ENCODE measurements at places on chromosomes 1 and 21. TPM values are rescaled to one million over a fixed set of nuclear protein-coding genes. Genes with fewer than 3 reads are reported as not detected.

- DNase-seq, result peak; percentile 44
Measured at GRCh38 chr1:5455056-5455455, 537.2 kb downstream of the NPHP4 start.

DNA sequence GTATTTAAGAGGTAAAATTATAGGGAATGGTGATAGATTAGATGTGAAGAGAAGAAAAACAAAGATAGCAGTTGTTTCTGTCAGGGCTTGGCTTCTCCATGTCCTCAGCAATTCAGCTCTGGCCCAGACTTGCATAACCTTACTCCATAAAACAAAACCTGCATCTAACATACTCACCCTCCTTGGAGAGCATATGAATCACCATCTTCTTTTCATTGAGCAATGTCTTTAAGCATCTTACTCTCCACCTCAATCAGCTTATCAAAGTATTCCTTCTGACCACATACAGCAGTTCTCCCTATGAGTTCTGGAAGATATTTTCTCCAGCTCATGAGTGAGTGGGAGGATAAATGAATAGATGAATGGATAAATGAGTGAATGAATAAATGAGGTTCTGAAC, 49.0 kb downstream of the RAB3B start:
- DNase-seq, result no peak

- no peak for DNase-seq
Measured at GRCh38 chr1:183043254-183043653, 20.0 kb downstream of the LAMC1 start.

DNA sequence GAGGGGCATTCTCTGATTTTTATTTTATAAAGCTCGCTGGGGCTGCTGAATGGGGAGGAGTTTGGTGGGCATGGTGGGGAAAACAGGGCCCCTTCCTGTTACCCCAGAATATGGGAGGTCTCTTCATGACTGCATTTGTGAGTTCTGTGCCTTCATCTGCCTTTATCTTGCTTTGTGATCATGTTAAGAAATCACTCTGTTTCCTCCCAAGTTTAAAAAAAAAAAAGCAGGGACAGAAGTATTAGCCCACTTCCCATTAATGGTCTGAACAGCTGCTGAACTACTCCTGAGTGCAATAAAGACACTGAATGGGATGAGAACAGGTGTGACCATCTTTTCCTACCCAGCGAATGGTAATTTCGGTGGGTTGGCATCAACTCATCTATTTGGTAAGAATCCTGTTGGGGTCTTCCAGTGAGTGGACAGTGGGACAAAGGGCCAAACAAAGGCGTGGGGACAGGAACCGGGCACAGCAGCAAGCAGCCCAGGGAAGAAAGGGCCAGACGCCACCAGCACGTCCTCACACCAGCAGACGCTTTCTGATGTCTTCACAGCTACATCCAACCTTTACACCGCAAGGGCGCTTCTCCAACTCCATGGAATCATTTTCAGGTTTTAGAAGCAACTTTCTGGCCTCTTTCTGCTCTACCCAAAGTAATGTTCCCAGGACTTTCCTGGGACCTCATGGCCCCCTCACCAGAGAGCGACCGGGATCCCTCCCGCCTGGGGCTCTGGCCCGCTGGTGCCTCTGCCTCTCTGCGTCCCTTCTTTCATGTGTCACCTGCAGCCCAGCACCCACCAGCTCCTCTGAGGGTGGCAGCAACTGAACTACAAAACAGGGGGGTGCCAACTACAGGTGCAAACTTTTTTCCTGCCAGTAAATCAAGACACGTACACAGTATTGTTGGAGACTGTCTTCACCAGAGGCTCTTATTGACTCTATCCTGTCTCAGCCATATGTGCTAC, 160.2 kb downstream of the ADSS2 start:
- no peak for DNase-seq

DNA sequence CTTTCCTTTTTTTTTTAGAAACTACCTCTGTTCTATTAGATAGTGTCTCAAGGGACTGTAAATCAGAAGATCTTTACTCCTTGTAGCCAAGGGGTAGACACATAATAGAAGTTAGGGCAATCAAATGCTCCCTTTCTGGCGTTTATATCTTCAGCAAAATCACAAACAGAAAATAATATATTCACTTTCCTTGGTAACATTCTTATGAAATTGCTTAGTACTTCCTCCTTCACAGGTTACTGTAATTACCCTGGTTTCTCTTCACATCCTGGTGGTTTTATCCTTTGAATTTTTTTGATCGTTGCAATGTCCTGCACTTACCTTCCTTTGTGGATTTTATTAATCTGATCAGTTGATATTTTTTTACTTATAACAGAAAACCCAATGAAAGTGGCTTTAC, 1064.9 kb downstream of the NCAM2 start:
- no peak for DNase-seq

- DNase-seq, result no peak
Measured at GRCh38 chr1:90317628-90318027, 322.7 kb downstream of the ZNF326 start.

DNA sequence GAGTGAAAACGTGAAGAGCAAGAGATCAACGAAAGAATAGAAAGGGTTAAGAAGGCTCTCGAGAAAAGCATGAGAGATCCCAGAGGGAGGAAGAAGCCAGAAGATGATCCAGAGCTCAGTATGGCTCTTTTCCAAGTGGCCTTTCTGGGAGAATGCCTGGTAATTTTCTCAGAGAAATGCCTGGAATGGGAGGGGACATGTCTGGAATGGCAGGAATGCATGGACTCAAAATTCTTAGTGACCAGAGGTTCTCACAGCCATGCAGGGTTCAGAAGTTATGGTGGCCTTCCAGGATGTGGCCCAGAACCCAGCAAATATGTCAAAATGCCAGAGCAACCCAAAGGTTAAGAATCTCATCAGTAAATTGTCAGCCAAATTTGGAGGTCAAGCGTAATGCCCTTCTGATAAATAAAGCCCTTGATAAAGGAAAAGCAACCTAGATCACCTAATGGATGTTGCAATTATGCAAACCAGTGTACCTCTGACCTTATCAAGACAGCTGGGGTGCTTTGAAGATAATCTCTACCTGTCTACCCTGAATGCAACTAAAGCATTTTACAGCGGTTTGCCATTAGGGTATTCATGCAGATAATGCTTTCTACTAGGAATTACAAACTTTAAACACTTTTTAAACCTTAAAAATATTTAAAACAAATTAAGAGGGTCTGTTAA, 53.1 kb downstream of the NBPF6 start:
- peak; percentile 37 for DNase-seq

DNA sequence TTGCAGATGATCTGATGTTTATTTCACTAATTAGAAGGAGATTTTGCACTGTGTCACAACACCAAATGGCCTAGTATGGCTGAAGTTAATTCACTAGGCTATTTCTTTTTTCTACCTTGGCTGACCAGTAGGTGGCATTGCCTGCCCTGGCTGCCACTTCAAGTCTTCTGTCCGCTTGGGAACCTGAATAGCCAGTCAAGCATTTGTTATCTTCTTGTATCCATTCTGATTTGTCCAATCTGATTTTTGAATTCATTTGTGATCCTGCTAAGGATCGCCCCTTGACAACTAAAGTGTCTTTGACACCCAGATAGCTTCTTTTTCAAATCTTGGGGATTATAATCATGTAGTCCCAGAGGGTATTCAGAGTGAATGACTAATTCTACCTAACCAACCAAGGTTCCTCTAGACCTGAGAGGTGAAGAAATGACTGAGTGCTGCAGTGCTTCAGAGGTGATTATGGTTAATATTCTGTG, 99.4 kb downstream of the GIPC2 start:
- DNase-seq, result peak; percentile 47

DNA sequence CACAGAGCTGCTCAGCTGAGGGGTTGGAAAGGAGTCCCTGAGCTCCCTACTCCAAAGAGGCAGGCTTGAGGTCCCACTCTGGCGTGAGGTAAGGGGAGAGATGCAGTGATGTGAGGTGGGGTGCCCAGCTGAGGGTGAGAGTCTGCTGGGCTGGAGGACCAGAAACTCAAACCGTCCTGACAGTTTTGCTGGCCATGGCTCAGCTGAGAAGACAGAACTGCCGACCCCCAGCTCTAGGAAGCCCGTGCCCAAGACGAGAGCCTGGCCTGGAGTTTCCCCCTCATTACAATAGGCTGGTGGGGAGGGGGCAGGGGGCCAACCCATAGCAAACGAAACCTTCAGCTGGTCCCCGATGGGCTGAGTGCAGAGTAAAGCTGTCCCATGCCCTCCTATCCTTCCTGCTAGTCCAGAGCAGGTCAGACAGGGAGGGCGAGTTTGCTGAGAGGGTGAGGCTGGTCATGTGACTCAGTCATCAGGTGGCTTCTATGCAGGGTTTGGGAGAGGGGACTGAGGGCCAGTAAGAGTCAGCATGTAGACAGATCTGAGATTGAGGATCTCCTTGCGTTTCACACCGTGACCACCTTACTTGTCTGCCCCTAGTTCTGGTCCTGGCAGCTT, 129.3 kb downstream of the PRDM2 start:
- no peak for DNase-seq

DNA sequence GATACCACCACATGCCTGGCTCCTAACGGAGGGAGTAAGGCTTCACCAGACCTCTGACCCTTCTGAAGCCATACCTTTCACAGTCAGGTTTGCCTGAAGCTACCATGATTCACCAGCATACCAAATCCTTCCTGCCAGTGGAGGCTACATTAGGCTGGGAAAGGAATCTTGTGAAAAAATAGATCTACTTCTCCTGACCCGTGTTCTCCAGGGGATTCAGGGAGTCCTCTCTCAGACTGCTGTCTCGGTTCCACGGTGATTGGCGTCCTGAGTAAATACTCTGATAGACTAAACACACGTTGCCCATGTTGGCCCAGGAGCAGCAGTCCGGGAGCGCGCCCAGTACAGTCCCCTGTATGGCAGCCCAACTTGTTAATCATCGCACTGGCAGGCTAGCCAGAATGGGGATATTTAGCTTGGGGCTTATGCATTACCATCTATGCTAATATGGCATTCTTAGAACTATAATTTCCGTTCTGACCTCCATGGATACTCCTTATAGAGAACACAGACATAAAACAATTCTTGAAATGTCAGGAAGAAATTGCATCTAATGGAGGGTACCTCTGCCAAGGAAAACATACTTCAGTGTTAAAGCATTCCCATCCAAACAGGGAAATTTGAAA, 173.2 kb downstream of the ROR1 start:
- DNase-seq, result no peak

DNA sequence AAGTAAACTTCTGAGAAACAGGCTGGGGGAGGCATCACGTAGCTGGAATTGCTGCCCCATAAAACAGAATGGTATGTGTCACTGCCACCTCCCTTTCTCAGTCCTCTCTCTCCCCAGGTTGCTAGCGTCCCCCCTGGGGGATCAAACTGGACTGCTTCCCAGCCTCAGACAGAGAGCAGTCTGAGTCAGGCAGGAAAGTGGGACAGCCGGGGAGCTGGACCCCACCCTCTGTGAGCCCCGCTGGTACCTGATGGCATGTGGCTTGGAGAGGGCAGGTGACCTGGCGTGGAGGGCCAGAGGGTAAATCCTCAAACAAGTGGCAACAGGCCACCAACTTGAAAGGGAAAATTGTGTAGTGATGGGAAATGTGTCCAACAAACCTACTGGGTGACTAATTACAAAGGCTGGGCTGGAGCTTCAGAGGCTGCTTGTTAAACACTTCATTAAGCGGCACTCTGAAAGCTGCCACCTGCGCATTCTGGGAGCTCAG, 1.0 kb upstream of the SFN start:
- no peak for DNase-seq

DNA sequence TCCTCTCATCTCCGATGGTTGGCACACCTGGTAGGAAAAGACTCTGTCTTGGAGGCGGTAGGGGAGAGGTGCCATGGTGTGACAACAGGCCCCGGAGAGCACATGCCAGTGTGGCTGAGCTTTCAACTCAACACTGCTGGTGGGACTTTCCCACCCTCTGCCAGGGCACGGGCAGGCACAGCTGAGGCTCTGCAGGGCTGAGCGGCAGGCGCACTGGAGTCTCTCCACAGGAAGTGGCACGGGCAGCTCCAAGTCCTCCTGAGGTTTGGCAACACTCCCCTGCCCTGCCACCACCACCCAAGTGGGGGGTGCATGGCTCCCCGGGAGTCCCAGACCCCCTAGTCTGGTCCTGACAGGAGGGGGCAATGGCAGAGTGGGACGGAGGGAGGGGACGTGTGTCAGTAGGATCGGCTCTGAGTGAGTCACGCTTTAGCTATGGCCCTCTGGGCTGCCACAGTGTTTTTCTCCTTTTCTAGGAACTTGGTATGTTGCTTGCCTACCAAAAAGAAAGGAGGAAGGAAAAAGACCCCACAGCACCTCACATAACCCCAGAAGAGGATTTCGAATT, 27.3 kb upstream of the EVA1B start:
- no peak for DNase-seq

DNA sequence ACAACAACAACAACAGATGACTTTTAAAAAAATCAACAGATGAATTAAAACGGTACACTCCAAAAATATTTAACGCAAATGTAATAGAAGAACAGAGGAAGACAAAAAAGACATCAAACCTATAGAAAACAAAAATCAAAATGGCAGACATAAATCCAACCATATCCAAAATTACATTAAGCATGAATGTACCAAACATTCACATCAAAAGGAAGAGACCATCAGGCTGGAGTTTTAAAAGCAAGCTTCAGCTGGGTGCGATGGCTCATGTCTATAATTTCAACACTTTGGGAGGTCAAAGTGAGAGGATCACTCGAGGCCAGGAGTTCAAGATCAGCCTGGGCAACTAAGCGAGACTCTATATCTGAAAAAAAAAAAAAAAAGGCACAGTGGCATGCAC, 116.2 kb downstream of the SMYD3 start:
- no peak for DNase-seq

The CYP4B1 gene
- total RNA-seq, result not detected

The ERI3 gene
- 61.6 TPM for total RNA-seq

The CNR2 gene
- not detected for total RNA-seq

The CD247 gene
- 1.2 TPM for total RNA-seq

The MPL gene
- total RNA-seq, result not detected

The CBR1 gene
- total RNA-seq, result 7.1 TPM

The TEX38 gene
- total RNA-seq, result not detected

The KCNC4 gene
- 8.4 TPM for total RNA-seq

The TIAM1 gene
- 23.1 TPM for total RNA-seq

Measured in H9 (cell line).